A549 treated with Mapracorat at 1 μM for 4 hours (cell line): ENCODE measurements at places on chromosomes 7 and 10. TPM values are rescaled to one million over a fixed set of nuclear protein-coding genes. Genes with fewer than 3 reads are reported as not detected.

The LYZL2 gene
- total RNA-seq = not detected in 5 replicates

The DNAH11 gene
- total RNA-seq = 0.04 to 0.43 TPM (median 0.20 TPM) in 5 replicates

The AKR1B1 gene
- total RNA-seq = 2,128 to 2,690 TPM (median 2,586 TPM) in 5 replicates

The GIMAP5 gene
- total RNA-seq = 0.08 TPM in 1 of 5 replicates, not detected in the others

The SORCS1 gene
- not detected in 5 replicates for total RNA-seq

The SLC16A9 gene
- 0.12 to 0.17 TPM (median 0.13 TPM) in 5 replicates for total RNA-seq

The GPR15LG gene
- not detected in 5 replicates for total RNA-seq

The CFAP43 gene
- 0.14 to 0.36 TPM (median 0.20 TPM) in 5 replicates for total RNA-seq

The IGFBP3 gene
- 123 to 199 TPM (median 170 TPM) in 5 replicates for total RNA-seq

The SPDYE9 gene
- not detected in 5 replicates for total RNA-seq

The PKD1L1 gene
- total RNA-seq = 0.07 to 0.44 TPM (median 0.32 TPM) in 5 replicates

The PMPCB gene
- 60.8 to 75.6 TPM (median 65.3 TPM) in 5 replicates for total RNA-seq

The ZNF485 gene
- total RNA-seq = 1.6 to 2.6 TPM (median 2.1 TPM) in 5 replicates

The SLC13A1 gene
- total RNA-seq = not detected in 5 replicates

The FAM131B gene
- 0.27 to 0.49 TPM (median 0.43 TPM) in 5 replicates for total RNA-seq

The KLHDC10 gene
- total RNA-seq = 9.9 to 15.7 TPM (median 13.6 TPM) in 5 replicates

The ADAP1 gene
- total RNA-seq = 3.4 to 4.3 TPM (median 3.8 TPM) in 5 replicates

The KIAA1217 gene
- 1.6 to 2.5 TPM (median 1.7 TPM) in 5 replicates for total RNA-seq

The ZKSCAN1 gene
- 6.4 to 9.7 TPM (median 9.0 TPM) in 5 replicates for total RNA-seq

The UBTD1 gene
- 16.2 to 20.6 TPM (median 19.0 TPM) in 5 replicates for total RNA-seq
